ENCODE measurements at places on chromosomes 7 and 10. TPM values are rescaled to one million over a fixed set of nuclear protein-coding genes. Genes with fewer than 3 reads are reported as not detected.

DNA sequence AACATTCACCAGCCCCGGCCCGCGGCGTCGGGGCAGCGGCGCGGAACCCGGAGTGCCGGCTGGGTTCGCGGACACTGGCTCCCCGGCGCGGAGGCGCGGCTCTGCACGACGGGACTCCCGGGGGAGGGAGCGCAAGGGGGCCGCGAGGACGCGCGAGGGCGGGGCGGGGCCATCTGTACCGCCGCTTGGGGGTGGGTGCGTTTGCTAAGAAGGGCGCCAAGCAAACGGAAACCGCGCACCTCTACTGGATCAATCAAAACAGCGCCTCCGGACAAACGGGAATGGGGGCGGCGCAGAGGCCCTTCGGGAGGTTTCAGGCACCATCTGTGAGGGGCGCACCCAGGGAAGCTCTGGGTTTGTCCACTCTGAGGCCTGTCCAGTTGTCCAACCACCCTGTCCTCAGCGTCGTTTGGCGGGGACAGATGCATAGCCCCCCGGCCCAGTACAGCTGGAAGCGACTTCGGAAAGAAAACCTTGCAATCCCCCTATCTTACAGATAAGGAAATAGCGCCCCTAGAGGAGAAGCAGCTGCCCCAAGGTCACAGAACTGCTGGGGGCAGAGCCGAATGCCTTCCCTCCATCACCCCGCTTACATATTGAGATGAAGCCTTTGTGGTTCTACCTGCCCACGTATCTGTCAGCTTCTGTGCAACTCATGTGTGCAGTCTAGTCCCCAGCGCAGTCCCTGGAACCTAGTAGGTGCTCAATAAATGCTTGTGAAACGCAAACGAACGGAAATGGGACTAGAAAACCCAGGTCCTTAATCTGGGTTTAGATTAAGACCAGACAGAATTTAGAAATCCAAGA lies 10.7 kb upstream of the SLIT1 start:
- H3K4me3 ChIP-seq, result peak overlapping the region; percentile 86
- peaks cover 9% of the 10 kb centered on the region for H3K4me1 ChIP-seq
- H3K27ac ChIP-seq, result no peak overlapping the region
- peak; percentile 40 for DNase-seq
- H3K36me3 ChIP-seq, result peaks cover under 1% of the 10 kb centered on the region
- peaks cover 18% of the 10 kb centered on the region for H3K27me3 ChIP-seq

Gene MASTL
- 26.4 TPM for total RNA-seq

Gene MBL2
- total RNA-seq, result not detected

DNA sequence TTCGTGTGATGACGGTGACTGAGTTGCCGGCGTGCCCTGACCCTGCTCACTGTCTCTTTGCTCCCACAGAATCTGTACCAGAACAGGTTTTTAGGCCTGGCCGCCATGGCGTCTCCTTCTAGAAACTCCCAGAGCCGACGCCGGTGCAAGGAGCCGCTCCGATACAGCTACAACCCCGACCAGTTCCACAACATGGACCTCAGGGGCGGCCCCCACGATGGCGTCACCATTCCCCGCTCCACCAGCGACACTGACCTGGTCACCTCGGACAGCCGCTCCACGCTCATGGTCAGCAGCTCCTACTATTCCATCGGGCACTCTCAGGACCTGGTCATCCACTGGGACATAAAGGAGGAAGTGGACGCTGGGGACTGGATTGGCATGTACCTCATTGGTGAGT lies 199.2 kb downstream of the HECW1 start:
- H3K4me3 ChIP-seq, result no peak overlapping the region
- H3K27ac ChIP-seq, result no peak overlapping the region
- no peak for DNase-seq
- peaks cover 14% of the 10 kb centered on the region for H3K4me1 ChIP-seq
- peaks cover 19% of the 10 kb centered on the region for H3K27me3 ChIP-seq

- no peak for DNase-seq
- H3K4me3 ChIP-seq, result no peak overlapping the region
- H3K36me3 ChIP-seq, result peaks cover 4% of the 10 kb centered on the region
- no peaks in the 10 kb centered on the region for H3K27me3 ChIP-seq
- H3K27ac ChIP-seq, result no peak overlapping the region
- peaks cover 7% of the 10 kb centered on the region for H3K4me1 ChIP-seq
Observed at GRCh38 chr7:100711369-100711768, 5.4 kb downstream of the POP7 start.

DNA sequence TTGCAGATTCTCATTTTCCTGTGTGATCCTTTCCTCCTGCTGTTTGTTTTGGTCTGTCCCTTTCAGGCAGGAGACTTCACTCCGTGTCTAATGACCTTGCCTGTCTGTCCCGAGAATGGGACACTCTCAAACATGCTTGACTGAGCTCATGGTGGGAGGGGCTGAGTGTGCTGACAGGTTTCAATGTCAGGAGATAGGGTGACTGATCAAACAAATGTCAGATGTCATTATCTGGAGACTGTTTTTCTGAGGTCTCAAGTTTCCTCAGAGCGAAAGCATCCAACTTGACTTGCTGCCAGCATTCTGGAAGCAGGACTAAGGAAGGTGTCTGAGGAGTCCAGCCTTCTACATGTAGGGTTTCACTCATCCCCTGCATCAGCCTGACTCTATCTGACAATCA lies 228.8 kb upstream of the KIAA1217 start:
- no peak overlapping the region for H3K4me3 ChIP-seq
- H3K36me3 ChIP-seq, result no peaks in the 10 kb centered on the region
- H3K27ac ChIP-seq, result no peak overlapping the region
- H3K4me1 ChIP-seq, result no peaks in the 10 kb centered on the region
